ENCODE measurements at places on chromosomes 13 and 19. TPM values are rescaled to one million over a fixed set of nuclear protein-coding genes. Genes with fewer than 3 reads are reported as not detected.
A peak's percentile ranks its signal among the peaks of the same experiment; 100 is the strongest.

- DNase-seq = no peak
Measured at GRCh38 chr13:31913459-31913858, 118.1 kb upstream of the FRY start.

ZNF329 gene
- 15.4 TPM for total RNA-seq

DNA sequence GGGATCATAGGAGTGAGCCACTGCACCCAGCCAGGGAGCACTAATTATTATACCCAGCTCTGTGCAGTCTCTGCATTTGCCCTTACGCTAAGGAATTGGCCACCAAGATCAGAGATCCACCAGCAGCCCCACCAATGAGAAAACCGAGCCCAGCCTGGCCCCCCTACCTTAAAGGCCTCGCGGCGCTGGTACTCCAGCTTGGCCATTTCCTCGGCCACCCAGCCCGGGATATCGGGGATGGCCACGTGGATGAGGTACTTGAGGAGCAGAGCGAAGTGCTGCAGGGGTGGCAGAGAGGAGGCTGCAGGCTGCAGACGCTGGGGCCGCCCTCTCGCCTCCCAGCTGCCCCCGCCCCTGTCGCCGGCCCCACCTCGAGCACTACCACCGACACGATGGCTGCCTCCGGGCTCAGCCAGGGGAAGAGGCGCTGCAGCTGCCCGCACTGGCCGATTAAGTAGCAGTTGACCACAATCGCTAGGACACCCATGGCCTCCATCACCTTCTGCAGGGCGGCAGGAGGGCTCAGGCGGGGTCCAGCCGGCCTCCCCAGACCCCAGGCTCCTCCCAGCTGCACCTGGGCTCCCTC is 7.5 kb downstream of the ANO8 start:
- no peak for DNase-seq

DNA sequence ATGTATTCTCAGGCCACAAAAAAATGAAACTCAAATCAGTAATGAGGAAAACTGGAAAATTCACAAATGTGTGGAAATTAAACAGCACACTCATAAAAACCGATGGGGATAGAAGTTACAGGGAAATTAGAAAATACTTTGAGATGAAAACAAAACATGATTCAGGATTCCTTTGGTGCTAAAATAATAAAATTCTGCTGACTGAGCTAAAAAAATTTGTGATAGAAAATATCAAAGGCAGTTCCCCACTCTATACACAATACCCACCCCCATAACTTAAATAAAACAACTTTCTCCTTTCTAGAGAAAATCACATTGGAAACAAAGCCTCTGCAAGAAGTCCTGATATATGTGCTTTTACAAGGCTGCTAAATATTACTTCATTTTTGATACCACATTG is 1.6 kb upstream of the ZNF233 start:
- DNase-seq = no peak

GRCh38 chr13:98413796-98414195 is 163.1 kb downstream of the STK24 start:
- DNase-seq = no peak

DNA sequence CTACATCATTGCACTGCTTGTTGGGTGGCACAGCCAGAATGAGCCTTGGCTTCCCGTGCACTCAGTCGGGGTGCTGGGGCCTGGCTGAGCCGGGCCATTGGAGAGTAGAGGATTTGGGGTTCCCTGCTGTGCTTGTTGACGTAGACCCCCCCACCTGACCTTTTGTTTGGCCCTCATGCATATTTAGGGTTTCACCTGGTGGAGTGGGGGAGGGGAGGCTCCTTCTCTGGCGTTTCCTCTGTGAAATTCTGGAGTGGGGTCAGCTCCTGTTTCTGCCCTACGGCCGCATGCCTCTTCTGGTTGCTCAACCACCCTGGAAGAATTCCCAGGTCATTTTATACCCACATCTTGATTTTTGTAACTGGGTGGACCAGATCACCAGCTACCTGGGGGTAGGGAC is 82.8 kb downstream of the SIPA1L3 start:
- peak; percentile 84 for DNase-seq

Measured in endodermal cell (in vitro differentiated cells).